ENCODE measurements at places on chromosomes 3 and 15.

GRCh38 chr15:100669260-100669659 is 66.9 kb downstream of the ASB7 start:
- no peak for DNase-seq

- DNase-seq = peak; percentile 83
Observed at GRCh38 chr3:42652611-42653302, 740 bp upstream of the ZBTB47 start.

GRCh38 chr15:101169495-101170071 is 82.3 kb downstream of the CHSY1 start:
- no peak for DNase-seq

GRCh38 chr3:131544557-131544956 is 41.8 kb upstream of the MRPL3 start:
- DNase-seq = no peak

DNA sequence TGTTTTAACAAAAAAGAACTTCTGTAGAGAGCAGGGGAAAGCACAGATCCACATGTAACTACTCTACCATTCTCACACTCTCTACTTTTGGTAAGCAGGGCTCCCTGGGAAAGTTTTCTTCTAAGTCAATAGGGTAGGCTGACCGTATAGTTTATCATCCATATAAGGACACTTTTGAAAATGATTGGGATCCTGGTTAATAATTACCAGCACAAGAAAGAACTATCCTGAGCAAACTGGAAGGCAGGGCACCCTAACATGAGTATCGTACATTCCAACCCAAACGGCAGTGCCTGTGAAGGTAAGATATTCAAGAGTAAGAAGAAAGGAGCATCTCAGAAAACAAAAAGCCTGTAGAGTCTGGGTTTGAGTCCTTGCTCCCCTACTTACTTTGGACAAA is 22.1 kb downstream of the SUSD5 start:
- DNase-seq = no peak

DNA sequence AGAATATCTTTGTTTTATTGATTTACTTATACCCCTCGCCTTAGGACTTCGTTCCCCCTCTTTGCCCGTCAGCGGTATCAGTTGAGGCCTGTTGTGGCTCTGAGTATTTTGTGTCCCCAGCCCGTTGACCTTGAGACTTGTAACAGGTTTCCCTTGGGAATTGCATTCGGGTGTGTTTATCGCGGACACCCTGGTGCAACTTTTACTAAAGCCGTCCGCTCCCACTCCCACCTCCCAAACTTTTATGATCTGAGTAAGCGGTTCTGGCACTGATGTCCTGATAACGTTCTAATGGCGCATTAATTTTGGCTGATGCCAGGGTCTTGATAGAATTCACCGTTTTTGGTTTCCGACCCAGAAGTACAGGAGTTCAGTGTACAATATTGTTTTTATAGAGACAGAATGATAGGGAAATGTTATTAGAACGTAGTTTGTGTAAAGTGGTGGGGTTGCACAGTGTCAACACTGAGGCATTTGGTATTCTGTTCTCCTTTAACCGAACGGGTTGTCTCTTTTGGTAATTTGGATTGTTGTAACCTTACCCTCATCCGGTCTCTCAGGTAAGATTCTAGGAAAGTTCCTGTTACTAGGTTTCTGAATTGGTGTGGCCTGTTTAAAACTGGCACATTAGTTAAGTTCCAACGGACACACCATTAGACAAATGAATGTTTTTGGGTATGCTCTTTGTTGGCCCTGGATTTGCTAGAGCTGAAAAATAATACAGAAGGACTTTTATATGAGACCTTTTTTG is 47.8 kb downstream of the OIP5 start:
- DNase-seq = peak; percentile 29

- DNase-seq = peak; percentile 94
Observed at GRCh38 chr15:77496715-77497109, 76.0 kb downstream of the HMG20A start.

DNA sequence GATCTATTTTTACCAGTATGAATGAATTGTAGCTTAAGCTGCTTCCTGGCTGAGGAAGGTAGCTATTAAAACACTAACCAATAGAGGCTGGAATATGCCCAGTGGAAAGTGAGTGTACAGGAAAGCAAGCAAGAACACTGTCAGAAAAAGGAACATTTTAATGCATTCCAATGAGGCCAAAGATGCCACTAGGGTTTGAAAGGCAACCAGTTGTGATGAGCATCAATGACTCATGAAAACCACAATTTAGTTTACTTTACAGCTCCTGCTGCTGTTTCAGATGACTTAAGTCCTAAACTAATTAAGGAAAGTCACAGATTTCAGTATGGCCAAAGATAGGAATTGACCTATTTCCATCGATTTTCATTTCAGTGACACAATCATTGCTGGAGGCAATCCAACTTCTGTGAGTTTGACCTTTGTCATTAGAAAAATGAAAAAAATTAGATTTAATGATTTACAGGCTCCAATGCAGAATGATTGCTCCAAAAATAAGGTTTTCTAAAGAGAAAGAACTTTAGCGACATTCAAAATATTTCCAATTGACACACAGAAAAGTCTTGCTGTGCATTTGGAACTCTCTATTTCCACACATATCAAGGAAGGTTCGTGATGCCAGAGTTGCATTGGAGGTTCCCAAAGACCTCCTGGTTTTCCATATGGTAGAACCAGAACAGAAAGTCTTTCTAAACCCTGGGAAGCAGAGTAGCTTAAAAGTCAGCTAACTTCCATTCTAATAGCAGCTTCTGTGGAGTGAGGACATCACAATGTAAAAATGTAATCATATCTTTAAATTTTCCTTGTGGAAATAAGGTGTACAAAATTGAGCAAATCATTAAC is 103.0 kb downstream of the SUCNR1 start:
- peak; percentile 95 for DNase-seq

- no peak for DNase-seq
Observed at GRCh38 chr15:43232289-43232874, 11.6 kb upstream of the EPB42 start.

- DNase-seq = no peak
Observed at GRCh38 chr3:129419476-129419875, 9.0 kb downstream of the EFCAB12 start.

DNA sequence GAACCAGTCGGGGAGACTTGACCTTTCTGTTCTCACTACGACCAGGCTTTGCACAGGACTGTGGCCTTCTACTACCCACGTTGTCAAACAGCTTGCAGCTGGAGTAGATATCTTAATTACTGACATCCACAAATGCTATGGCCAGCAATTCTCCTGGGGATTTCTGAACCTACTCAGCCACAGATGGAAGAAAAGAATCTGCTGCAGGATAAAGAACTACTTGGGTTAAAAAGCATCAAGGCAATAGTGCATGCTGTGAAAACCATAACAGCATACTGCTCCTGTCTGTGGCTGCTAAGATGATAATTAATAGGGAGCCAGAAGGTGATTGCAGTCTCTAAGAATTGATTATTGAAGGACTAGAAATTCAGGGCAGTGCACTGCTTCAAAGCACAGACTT is 859.2 kb upstream of the SEMA6D start:
- no peak for DNase-seq

DNA sequence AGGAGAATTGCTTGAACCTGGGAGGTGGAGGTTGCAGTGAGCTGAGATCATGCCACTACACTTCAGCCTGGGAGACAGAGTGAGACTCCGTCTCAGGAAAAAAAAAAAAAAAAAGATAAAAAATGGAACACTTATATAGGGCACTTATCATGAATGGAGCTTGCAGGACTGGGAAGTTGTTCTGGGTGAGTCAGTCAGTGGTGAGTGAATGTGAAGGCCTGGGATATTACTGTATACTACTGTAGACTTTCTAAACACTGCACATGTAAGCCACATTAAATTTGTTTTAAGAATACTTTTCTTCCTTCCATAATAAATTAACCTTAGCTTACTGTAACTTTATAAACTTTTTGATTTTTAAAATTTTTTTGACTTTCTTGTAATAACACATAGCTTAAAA is 59.8 kb downstream of the SFMBT1 start:
- no peak for DNase-seq

GRCh38 chr3:53865732-53866499 is 16.0 kb downstream of the ACTR8 start:
- no peak for DNase-seq
